ENCODE measurements at places on chromosomes 12 and 14.

DNA sequence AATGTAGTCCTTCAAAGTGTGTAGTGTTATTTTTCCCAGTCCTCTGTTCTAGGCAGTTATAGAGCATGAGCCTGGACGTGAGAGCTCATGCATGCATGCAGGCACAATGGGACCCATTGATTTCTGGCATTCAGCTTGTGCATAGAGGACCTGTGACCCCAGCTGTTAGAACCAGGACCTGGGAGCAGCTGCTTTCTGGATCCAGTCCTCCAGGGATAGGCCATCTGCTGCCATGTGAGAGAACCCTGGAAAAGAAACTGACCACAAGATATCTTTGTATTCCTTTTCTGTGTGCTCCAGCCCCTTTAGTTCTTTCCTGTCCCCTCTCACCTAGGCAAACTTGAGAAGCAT lies 76.9 kb downstream of the SUSD6 start:
- no peak for DNase-seq

DNA sequence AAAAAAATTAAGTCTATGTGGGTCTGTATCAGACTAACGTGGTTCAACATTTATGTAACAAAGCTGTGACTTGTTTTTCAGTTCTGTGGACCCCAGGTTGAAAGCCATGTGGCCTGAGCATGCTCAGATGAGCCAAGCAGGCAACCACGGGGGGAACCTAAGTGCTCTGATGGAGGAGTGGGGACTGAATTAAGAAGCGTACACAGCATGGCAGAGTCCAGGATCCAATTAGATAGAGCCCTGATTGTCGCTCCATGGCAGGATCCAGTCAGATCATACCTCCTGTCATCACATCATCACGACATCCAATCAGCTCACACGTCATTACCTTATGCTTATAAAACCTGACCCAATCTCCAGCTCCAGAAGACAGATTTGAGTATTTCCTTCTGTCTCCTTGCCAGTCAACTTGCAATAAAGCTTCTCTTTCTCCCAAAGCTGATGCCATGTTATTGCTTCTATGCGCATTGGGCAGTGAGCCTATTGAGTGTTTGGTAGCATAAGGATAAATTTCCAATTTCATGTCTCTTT lies 1013.1 kb upstream of the TMEM132C start:
- DNase-seq, result no peak

GRCh38 chr12:65123435-65124063 lies 2.4 kb upstream of the WIF1 start:
- peak; percentile 45 for DNase-seq

- no peak for DNase-seq
Observed at GRCh38 chr14:22980672-22981089, 1.7 kb downstream of the AJUBA start.

- DNase-seq, result peak; percentile 91
Observed at GRCh38 chr14:21308479-21309237, 28.8 kb downstream of the RPGRIP1 start.

DNA sequence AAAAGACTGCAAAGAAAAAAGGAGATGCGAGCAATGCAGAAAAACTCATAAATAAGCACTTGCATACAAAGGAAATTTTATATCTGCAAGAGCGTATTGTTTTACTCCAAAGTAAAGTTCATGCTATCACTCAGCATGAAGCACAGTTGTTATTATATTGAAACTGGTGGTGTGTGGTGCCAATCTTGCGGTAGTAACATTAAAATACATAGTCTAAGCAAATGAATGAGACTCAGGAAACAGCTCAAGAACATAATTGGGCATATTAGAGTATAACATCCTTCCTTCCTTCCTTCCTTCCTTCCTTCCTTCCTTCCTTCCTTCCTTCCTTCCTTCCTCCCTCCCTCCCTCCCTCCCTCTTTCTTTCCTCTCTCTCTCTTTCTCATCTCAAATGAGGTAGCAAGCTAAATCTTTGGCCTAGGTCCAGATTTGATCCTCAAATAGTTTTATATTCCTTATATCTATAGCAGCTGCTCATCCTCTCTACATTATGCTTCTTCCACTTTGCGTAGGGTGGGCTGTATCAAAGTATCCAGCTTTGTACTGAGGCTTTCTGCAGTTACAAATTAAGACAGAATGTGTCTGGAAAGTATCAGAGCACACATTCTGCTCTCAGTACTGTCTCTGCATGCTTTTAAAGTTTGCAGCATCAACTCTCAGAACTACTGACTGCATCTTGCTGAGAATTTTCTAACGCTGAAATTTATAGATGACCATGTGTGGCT lies 718.3 kb downstream of the RERGL start:
- DNase-seq, result no peak

DNA sequence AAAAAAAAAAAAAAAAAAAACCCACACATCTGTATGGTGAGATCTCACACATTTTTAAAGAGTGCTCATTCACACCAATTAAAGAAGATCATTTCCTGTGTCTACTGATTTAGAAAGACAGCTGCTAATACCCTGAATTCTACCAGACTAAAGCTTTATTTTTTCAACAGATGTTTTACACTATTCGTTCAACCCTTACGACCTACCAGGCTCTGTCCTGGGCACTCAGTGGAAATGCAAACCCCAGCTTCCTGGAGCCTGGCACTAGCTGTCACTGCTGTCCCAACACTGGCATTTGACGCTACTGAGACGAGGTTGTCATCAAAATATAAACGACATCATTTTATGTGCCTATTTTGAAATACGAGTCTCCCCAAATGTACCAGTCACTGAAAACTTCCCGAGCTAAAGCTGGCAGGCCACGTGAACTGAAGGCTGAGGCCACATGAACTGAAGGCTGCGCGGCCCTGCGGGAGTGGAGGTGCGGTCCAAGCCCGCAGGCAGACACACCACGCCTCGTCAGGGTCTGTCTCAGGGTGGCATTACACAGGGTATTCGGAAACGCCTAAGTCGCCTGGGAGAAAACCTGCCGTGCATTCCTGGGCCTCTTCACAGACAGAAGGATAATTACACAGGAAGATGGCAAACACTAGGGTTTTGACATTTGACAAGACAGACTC lies 27.2 kb downstream of the SLC15A4 start:
- DNase-seq, result no peak

- no peak for DNase-seq
Observed at GRCh38 chr12:13027032-13027431, 17.1 kb upstream of the FAM234B start.

GRCh38 chr12:14921218-14921617 lies 17.1 kb downstream of the ERP27 start:
- no peak for DNase-seq

- DNase-seq, result no peak
Observed at GRCh38 chr12:26271024-26271423, 75.7 kb downstream of the SSPN start.

GRCh38 chr12:91317306-91317705 lies 134.7 kb upstream of the DCN start:
- DNase-seq, result no peak

DNA sequence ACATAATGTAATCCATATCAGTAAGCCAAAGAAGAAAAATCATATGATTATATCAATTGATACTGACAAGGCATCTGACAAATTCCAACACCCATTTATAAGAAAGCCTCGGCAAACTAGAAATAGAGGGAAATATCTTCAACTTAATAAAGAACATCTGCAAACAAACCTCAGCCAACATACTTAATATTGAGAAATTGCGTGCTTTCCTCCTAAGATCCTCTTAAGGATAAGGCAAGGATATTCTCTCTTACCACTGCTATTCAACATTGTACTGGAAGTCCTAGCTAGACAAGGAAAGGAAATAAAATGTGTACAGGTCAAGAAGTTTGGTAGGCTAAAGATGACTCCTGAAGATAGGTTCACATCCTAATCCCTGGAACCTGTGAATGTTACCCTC lies 115.9 kb downstream of the DERA start:
- no peak for DNase-seq

DNA sequence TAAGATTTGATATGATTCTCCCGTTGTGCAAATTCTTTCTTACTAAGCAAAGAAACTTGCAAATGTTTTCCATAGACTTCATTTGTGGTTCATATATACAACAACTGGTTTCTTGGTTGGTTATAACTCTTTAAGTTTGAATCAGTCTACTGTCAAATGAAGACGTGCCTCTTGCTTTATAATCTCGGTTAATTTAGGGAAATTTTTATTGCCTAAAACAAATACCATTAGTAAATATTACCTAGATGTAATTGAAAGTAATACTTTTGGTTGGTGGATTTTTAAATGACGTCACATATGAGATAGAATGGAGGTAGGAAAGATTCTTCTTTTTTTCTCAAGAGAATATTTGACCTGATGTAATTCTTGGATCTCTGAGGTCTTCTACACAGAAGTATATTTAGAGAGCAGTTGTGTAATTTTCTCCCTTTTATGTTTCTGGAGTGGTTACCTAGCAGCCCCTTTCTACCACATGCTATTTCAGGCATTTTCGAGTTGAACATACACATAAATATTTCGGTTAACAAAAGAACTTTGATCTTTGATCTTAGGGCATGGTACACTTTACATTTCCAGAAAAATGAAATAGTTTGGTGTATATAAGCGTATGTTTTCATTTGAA lies 1.7 kb downstream of the ATF7IP start:
- no peak for DNase-seq

DNA sequence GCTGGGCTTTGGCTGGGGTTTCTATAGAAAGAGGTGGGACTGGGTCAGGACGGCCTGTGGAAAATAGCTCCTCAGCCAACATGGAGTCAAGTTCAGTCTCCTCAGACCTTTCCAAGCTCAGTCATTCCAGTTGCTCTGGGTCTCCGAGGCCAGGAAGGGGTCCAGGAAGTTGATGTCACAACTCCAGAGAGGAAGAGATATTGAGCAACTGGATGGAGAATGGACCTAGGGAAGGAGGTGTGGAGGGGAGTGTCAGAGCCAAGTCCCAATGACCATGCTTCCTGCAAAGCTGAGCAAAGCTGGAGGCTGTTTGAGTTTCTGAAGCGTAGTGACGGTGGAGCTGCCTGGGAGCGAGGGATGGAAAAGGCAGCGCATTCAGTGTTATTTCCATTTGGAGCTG lies 86.1 kb downstream of the SLC24A4 start:
- no peak for DNase-seq

GRCh38 chr12:53995002-53995377 lies 5.0 kb upstream of the HOXC9 start:
- no peak for DNase-seq

DNA sequence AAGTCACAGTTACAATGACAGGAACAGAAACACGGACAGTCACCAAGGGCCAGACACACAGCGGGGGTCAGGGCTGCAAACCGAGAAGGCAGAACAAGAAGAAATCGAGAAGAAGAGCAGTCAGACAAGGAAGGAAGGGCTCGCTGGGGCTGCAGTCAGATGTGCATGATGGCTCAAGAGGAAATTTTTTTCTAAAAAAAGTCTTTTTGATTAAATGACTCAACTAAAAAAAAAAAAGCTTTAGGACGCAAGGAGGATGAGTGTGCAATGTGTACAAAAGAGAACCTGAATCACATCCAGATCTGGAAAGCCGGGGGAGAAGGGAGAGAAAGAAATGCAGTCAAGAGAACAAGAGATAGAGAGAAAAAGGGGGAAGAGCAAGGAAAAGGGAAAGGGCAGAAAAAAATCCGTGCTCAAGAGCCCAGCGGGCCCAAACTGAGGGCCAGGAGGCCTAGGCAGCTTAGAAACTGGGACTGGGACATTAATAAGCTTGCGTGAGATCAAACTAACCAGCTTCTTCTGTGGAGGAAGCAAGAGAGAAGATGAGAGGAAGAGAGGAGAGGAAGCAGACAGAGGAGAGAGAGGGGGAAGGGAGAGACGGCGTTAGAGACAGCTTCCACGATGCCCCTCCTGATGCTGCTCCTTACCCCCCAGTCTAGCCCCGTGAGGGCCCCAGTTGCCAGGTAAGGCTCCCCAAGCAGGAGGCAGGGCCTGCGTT lies 6.7 kb downstream of the IFFO1 start:
- DNase-seq, result no peak

DNA sequence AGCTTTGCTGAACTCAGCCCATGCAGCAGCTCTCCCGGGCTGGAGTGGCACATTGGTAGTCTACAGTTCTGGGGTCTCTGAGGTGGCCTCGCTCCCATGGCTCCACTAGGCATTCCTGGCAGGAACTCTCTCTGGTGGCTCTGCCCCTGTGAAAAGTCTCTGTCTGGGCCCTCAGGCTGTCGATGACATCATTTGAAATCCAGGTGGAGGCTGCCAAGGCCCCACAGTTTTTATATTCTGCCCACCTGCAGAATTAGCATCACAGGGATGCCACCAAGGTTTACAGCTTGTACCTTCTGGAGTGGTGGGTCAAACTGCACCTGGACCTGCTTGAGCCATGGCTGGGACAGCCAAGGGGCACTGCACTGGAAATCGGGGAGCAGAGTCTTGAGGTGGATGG lies 31.6 kb downstream of the KRT80 start:
- DNase-seq, result no peak

GRCh38 chr12:127239781-127240180 lies 1027.2 kb upstream of the TMEM132C start:
- no peak for DNase-seq

All from NCI-H2081 treated with DMSO at 0.1 percent for 48 hours (cell line).